ENCODE measurements at places on chromosomes 6 and 20.

DNA sequence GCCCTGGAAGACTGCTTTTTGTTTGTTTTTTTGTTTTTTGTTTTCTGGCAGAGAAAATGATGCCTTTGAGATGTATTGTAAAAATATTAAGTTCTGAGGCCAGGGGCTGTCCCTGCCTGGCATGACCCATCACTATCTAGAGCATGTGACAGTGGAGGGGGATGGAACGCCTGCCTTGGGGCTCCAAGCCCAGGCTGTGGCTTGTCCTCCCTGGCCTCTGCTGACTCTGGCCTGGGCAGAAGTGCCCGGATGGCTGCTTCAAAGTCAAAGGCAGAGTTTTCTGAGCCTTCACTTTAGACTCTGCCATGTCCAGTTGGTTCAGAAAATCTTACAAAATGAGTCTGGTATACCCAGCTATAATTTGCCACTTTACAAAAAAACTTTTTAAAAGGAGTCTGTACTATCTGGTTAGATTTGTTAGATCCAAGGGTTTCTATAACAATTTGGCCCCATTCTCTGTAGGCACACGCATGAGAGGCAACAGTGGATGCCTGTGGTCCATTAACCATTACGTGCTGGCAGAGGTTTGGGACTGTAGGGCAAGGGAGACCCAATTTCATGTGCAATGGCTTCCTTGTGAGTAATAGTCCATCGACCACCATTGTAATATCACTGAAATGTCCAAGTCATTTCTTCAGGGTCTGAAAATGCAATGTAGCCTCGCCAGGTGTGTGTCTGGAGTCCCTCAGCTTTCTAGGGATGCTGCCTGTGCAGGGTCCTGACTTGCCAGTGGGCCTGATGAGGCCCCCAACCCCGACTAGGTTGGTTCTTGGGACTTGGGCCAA is 8.3 kb downstream of the PPP1R3G start:
- no peak for DNase-seq

- DNase-seq, result no peak
Measured at GRCh38 chr20:12535316-12535715, 473.5 kb upstream of the SPTLC3 start.

DNA sequence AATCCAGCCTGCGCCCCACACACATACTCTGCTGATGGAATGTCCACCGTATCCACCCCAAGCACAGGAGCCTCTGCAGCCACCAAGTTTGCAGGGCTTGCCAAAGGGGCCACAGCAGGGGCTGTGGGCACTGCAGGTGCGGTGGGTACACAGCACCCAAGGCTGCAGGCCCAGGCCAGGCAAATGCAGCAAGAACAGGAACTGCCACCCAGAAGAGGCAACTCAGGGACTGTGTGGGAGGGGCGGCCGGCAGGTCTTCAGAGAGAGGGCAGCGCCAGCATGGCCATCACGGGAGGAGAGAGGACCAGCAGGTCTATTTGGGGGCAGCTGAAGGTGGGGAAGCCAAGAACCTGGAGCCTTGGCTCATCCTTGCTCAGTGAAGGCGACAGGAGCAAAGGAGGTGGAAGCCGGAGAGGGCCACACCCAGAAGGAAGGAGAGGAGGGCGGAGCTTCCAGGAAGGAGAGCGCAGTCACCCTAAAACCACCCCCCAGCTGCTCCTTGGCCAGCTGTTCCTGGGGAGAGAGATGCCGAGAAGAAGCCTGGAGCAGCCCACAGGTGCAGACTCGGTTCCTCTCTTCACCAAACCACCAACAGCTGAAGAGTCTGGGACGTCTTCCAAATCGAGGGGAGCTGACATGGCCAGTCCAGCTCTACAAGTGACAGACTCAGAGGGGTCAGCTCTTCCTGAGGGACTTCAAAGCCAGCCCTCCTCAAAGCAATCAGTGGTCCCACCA is 265.1 kb upstream of the CDYL start:
- DNase-seq, result no peak

- no peak for DNase-seq
Measured at GRCh38 chr20:36493051-36493800, 48.1 kb upstream of the MYL9 start.

DNA sequence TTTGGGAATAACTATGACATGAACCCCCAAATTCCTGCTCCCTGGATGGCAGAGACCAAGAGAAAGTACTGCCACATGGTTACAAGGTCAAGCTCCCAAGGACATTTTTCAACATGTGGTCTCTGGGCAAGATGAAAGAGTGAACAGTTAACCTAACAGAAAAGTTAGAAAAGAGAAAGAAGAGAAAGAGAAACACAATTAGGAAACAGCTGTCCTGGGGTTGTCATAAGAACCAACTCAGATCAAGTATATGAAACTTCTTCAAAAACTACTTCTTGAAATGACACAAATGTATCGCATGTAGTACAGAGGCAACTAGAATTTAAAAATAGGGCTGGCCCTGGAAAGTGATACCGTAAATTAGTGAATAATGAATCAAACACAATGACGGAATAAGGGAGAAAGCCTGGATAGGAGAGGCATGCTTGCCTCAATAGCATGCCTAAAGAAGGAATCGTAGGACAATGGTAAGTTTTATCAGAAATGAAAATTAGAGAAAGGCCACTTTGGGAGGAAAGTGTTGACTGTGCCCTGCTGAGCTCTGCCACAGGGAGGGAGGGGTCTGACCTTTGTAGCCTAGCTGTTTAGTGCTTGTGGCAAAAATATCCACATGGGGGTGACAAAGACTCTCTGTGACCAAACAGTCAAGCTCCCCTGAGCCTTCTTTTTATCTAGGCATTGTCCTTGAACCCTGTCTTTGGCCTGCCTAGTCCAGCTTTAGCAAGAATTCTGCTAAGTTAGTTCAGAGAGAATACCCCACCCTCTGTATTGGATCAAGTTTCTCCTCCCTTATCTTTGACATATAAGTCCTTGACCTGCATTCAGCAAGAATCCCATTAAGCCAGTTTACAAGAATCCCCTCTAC is 4.3 kb upstream of the DCBLD1 start:
- peak; percentile 39 for DNase-seq

GRCh38 chr6:136520517-136520916 is 29.7 kb downstream of the MAP7 start:
- no peak for DNase-seq

- DNase-seq, result no peak
Measured at GRCh38 chr6:28369463-28369862, 19.7 kb downstream of the ZKSCAN3 start.

DNA sequence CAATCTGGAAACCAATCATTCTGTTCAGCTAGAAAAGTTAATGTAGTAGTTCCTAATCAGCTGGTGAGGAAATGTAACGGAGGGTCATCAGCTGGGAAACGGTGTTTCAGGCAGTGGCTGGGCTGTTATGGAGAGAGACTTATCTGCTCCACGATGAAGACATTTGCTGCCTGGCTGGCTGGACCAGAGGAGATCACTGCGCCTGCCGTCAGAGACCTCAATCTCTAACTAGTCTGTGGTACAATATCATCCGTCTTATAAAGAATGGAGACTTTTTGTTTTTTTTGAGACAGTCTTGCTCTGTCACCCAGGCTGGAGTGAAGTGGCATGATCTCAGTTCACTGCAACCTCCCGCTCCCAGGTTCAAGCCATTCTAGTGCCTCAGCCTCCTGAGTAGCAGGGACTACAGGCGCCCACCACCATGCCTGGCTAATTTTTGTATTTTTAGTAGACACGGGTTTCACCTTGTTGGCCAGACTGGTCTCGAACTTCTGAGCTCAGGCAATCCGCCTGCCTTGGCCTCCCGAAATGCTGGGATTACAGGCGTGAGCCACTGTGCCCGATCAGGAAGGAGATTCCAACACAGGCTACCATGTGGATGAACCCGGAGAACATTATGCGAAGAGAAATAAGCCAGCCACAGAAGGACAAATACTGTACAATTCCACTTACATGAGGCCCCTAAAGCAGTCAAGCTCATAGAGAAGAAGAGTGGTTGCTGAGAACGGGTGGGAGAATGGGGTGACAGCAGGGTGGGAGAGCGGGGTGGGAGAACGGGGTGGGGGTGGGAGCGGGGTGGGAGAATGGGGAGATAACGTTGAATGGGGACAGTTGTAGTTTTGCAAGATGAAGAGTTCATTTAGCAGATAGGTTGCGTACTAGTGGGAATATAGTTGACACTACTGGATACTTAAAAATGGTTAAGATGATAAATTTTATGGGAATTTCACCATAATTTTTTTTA is 115.1 kb downstream of the SULF2 start:
- no peak for DNase-seq

DNA sequence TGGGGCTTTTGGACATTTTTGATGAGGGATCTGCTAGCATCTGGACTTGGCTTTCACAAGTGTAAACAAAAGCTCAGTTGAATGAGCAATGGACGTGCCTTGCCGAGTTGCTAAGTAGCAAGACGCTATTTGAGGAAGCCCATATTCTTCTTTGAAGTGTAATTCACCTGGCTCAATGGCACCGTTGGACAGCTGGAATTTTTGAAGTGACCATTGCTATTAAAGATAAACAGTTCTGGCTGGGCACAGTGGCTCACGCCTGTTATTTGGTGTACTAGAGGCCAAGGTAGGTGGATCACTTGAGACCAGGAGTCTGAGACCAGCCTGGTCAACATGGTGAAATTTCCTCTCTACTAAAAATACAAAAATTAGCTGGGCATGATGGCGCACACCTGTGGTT is 88.8 kb upstream of the SOX4 start:
- DNase-seq, result no peak

DNA sequence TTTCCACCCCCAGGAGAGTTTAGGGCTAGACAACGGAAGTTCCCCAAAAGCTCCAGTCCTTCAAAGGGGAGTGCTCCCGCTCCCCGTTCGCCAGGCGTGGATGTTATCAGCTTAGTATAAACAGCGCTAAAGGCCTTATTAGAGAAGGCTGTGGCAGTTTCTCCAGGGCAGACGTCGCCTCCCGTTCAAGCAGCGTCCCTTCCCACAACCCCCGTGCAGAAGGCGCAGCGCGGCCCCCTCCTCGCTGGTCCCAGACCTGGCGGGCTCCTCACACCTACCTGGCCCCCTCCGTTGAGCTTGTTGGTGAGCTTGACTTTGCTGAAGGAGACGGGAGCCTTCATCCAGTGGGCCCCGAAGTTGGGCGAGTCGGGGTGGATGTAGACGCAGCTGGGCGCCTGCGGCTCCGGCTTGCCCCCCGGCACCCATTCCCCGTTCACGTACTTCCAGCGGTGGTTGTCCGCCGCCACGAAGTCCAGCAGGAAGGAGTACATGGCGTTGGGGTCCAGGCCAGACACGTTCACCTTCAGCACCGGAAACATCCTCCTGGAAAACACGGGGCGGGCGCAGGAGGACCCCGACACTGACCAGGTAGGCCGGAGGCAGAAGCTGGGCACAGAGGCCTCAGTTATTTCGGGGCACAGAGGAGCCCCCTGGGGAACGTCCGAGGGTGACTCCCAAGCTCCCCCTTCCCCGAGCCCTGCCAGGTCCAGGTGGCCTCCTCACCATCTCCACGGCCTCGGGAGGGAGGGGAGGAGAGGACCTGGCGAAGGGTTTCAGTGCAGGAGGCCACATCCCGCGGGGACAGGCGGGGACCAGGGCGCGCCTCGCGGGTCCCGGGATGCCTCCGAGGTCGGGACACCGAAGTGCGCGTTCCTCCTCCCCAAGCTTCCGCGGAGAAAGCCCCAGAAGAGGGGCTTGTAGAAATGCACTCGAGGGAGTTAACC is 1.1 kb downstream of the TBXT start:
- DNase-seq, result no peak

DNA sequence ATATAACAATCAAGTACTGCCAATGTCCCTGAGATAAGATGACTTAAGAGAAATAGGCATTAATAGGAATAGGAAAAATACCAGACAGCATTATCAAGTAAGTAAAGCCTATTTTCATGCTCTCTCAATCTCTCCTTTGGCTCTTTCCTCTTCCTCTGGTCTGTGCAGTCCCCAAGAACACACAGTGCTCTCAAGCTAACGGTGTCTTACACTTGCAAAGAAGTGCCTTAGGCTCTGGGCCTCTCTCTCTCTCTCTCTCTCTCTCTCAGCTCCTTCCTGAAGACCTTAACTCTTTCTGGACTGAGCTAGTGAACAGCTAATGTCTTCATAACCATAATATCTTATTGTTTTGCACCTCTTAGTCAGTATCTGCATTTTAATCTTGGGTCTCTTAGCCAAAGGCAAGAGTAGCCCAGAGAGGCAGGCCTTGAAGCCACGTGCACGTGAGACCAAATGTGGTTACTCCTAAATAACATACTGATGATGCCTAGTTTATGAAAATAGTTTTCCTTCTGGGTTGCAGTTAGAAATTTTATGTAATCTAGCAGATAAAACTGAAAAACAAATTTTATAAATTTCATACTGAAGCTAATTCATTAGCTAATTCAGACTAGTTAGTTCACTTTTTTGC is 70.8 kb downstream of the TPD52L1 start:
- DNase-seq, result no peak

DNA sequence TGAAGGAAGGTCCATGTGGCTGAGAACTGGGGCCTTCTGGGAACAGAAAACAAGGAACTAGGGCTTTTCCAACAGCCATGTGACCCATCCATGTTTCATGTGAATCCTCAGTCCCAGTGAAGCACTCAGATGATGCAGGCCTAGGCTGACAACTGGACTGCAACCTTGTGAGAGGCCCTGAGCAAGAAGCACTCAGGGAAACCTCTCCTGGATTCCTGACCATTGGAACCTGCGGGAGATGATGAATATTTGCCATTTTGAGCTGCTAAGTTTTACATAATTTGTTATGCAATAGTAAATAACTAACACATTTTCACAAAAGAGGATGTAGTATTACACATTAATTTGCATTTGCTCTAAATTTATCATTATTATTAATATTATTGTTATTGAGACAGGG is 38.4 kb upstream of the HLA-G start:
- no peak for DNase-seq

- no peak for DNase-seq
Measured at GRCh38 chr6:107490566-107491137, 735 bp downstream of the SOBP start.

GRCh38 chr6:73873081-73873480 is 177.1 kb downstream of the CD109 start:
- peak; percentile 38 for DNase-seq

GRCh38 chr6:41200901-41201763 is at the start of gene TREML2:
Gene TREML2 (minus strand): TSS chr6:41201149. CDS start chr6:41201008, 141 bp downstream.
- no peak for DNase-seq

DNA sequence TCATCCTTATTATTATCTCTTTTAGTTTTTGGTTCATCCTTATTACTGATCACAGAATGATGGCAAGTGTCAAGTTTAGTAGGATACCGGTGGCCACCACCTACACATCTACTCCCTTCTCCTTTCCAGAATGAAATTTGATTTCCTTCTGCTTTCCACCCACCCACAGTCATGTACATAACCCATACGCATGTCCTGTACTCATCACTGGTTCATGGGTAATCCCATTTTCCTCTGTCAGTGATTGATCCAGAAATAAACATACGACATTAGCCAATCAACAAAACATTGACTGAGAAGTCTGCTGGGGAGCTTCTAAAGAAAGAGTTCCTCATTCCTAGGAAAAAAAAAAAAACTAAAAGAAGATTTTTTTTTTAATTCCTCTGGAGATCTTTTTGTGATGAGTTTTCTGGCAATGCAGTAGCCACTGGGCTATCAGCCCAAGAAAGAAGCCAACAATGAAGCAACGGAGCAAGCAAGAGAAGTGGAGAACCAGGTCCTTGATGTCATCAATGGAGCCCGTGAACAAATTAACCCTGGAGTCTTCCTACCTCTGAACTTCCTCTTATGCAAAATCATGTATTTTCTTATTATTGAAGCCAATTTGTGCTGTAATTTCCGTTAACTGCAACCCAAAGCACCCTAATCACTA is 127.8 kb downstream of the TASP1 start:
- no peak for DNase-seq
